Pulmonary artery endothelial cell (primary cell): ENCODE measurements at places on chromosomes 11 and 22. TPM values are rescaled to one million over a fixed set of nuclear protein-coding genes. Genes with fewer than 3 reads are reported as not detected.

The FXYD2 gene
- 0.13 and 0.32 TPM in 2 replicates for total RNA-seq

The MS4A3 gene
- total RNA-seq, result not detected in 2 replicates

DNA sequence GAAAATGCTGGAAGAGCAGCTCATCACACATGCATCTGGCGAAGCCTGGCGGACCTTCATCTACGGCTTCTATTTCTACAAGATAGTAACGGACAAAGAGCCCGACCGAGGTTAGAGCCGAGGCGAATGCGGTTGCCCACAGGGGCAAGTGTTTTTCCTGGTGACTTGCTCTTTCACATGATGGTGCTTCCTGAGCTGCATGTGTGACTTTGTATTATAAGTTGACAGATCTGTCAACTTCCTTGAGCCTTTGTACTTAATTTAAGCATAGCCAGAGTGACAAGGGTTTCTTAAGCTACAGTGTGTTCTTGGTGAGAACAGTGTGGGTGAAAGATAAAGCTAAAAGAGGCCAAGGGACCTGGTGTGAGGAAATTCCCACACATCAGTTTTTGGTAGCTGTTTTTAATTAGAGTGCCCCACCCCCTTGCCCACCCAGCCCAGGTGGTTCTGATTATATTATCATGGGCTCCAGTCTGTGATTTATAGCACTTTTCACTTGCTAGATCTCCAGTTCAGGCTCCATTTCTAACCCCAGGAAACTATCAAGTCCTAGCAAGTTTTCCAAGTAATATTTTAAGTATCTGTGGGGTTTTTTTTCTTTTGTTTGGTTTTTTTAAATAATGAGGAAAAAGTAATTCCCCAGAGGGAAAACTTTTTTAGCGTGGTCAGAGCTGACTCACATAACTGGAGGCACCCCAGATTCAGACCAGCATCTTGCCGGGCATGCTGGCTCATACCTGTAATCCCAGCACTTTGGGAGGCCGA, 68.0 kb upstream of the YWHAH start:
- DNase-seq, result no peak

DNA sequence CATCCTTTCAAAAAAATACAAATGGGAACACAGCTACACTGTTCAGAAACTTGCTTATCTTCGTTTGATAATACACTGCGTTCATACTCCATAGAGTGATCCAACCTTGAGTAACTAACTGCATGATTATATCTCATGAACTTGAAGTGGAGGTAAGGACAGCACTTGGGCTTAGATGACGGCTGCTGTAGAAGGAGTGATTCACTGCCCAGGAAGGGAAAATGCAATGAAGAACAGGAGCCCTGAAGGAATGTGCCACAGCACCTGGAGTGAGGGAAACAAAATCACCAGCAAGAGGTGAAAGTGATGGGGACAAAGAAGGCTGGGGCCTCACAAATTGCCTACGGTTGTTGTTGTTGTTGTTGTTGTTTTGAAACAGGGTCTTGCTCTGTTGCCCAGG, 44.1 kb upstream of the SC5D start:
- no peak for DNase-seq

- no peak for DNase-seq
Observed at GRCh38 chr22:27110665-27111451, 453.5 kb downstream of the MIAT start.

- no peak for DNase-seq
Observed at GRCh38 chr11:69515271-69516245, 34.1 kb downstream of the LINC01488 start.

DNA sequence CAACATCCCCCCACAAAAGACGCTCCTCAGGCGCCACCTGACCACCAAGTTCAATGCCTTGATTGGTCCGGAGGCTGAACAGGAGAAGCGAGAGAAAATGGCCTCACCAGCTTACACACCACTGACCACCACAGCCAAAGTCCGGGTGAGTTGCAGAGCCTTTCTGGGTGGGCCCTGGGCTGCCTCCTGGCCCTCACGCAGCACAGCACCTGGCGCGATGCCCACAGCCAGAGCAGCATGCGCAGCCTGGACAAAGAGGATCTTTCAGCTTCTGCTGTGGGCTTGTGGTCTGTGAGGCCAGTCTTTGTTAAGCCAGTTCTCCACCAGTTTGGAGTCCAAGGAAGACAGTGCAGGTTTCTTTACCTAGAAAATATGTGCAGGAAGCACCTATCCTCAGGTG, 21.6 kb downstream of the CYB5R2 start:
- no peak for DNase-seq

- DNase-seq, result peak; percentile 24
Observed at GRCh38 chr11:129694966-129695365, 120.7 kb upstream of the TMEM45B start.

DNA sequence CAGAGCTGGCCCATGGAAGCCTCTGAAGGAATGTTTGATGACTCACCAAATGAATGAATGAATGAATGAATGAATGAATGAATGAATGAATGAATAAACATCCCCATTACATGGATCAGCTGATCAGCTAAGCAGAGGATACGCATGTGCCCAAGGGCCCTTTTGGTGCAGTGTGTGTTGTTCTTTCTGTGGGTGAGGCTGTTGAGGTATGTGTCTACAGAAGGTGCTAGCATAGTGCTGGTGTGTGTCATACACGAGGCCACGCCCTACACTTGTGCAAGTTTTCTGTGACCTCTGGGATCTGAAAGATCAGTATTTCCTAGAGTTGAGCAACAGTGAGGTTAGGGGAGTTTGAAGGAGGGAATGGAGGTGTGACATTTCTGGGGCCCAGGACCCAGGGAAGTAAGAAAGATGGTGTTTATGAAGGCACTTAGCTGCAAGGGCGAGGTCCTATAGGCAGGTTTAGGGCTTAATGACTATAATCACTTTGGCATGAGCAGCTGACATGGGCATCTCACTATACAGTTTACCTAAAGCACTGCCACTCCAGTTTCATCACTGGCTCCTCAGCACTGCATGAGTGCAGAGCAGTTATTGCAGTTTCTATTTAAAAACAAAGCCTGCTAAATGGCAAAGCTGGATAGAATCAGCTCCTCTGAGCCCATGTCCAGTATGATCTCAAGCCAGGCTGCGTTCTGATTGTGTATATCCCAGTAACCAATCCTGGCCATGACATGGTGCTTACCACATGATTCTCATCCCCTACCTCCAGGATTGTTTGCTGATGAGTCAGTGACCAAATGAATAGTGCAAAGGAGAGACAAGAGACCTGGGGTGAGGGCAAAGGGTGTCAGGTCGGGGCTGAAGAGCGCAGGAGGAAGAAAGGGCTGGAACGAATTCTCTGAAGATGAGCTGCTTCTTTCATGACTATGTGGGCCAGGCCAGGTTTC, 36.4 kb upstream of the E2F8 start:
- DNase-seq, result no peak

GRCh38 chr22:26713823-26714449, 56.5 kb downstream of the MIAT start:
- no peak for DNase-seq

- no peak for DNase-seq
Observed at GRCh38 chr22:23236440-23237184, 56.3 kb downstream of the BCR start.
